DMS53 (cell line): ENCODE measurements at places on chromosomes 2 and 18.

DNA sequence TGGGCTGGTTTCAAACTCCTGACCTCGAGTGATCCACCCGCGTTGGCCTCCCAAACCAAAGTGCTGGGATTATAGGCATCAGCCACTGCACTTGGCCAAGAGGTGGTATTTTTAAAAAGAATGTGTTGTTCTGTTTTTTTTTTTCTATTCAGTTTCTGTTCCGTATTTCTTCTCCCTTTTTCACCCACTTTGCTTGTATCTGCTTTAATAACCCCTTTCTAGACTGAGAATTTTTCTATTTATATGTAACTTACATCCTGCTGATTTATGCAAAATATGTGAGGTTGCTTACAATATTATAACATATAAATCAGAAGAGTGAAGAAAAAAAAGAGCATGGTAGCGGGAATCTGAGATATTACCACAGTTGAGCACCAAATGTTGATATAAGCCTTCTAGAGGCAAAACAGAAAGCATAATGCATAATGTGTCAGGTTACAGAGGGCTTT lies 17.2 kb upstream of the LYPD6B start:
- peak; percentile 15 for DNase-seq

DNA sequence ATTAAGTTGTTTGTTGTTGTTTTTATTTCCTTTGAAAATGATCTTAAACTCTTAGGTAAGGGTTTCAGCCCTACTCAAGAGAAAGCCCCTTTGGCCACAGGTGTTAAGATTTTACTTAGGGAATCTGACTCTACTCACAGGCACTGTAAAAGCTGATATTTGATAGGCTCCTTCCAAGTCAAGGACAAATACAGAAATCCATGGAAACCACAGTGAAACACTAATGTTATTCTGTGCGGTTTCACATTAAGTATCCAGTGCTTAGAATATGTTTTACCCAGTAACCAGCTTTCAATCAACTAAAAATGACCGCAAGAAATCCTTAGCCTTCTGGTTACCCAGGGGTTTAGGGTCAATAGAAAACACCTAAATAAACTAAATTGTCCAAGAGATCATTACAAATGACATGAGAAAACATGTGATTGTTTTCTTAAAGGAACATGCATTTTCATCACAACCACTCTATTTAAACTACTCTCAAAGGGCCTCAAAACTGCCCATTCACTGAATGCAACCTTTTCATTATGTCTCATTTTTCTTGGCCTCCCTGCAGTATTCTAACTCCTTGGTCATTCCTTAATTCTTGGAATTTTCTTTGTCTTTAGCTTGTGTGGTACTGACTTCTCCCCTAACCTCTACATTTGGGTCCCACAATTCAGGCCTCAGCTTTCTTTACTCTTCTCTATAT lies 56.0 kb downstream of the CDH2 start:
- no peak for DNase-seq

GRCh38 chr2:239990966-239991365 lies 34.2 kb downstream of the NDUFA10 start:
- DNase-seq = no peak

- DNase-seq = no peak
These were observed 1.5 kb upstream of the DGUOK start for GRCh38 chr2:73925033-73925704.

DNA sequence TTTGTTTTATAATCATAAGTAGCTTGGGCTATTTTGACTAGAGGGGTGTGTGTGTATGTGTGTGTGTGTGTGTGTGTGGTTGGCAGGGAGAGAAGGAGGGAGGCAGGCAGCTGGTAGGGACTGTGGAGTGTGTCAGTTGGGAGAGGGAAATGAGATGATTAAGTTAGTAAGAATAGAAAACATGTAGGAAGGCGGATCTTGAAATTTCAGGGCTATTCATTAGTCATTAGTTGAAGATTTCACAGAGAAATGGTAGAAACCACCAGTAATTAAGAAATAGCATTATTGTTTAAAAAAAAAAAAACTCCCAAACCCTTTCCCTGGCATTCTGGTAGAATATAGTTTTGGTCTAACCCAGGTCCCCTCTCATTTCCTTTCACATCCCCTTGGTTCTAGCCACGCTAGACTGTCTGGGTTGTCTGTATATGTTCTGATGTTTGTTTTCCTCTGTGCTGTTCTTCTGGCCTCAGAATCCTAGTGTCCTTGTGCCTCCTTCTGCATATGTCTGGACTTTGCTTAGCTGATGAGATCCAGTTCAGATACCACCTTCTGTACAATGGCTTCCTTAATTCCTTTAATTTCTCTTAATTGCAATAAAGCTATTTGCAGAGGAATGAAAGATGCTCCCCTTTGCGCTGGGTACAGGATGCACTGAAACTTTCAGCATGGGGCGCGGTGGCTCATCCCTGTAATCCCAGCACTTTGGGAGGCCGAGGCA lies 161.6 kb downstream of the NEDD4L start:
- DNase-seq = peak; percentile 67

DNA sequence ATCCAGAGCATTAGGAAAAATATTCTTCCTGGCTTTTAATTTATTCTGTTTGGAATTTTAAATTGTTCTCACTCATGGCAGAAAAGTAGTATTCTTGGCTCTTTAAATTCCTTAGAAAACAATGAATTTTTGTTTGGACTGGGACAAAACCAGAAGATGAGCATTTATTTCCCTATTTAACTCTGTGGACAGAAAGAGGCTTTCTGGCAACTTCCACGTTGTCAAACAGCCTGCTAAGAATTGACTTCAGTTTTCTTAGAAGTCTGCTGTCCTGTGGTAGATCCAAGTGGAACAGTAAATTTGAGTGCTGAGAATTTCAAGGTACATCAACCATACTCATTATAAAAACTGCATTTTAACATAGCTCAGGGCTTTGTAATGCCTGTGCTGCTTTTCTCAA lies 83.8 kb downstream of the MGAT5 start:
- no peak for DNase-seq

- no peak for DNase-seq
These were observed 8.2 kb downstream of the WDFY1 start for GRCh38 chr2:223936862-223937326.

- DNase-seq = no peak
These were observed 43.7 kb upstream of the HS6ST1 start for GRCh38 chr2:128362176-128362888.

- DNase-seq = no peak
These were observed 19.3 kb downstream of the CXCR2 start for GRCh38 chr2:218145124-218145523.

DNA sequence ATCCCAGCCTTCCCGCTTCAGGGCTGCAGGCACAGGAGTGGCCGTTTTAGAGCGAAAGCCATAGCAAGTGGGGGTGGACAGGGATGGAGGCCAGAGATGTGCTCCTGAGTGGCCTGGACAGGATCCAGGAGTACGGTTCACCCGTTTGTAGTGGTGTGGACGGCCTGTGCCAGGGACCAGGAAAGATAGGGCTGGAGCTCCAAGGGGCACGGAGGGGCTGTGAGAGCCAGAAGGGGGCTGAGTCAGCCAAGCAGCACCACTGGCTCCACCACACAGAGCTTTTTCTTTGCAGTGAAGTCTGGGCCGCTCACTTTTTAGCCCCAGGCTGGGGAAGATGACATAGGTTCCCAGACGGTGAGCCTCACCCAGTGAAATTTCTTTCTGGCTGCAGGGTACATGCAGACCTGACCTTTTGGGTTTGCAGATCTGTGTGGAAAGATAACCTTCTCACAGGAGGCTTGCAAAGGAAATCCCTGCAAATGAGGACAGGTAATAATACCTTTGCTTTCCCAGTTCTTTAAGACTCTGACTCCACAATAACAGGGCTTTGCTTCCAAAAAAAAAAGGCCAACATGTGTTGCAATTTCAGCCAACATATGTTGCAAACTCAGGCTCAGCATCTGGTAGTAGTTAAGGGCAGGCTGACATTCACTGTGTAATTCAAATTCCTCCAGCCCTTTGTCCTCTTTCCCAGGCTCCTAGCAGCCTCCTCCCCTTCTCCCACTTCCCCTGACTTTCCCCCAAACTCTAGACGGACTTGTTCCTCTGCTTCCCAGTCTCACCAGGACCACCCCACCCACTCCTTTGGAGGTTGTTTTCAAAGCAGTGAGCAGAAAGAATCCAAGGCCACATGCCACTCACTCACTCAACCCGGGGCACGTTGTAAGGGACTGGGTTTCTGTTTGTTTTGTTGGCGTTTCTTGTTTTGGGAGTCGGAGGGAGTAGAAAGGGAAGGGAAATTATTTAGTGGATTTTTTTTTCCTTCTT lies 20.3 kb upstream of the LAPTM4A start:
- no peak for DNase-seq

DNA sequence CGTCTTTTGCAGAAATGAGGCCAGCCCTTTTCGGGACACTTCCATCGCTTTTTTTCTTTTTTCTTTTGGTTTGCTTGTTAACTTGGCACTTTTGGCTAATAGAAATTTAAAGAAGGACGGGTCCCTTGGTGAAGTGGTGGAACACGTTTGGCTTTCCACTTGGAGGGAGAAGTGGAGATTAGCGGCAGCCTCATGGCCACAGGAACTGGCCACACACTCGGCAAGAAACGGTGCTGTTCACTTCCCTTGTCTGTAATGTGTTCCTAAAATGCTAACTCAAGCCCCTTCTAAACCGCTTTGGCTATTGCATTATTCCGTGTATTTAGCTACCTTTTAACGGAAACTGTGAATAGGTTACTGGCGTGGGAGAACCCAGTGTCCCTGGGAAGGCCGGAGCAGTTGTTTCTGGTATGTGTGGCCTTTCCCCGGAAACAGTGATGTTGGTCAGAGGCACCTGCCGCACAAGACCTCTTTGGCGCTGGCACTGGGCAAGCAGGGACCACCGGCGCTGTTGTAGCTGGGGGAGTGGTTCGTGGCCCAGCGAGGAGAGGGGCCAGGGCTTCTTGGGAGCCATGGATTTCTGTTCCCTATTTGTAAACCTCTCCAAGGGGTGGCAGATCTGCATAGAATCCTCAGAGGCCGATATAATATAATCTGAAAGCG lies 981 bp downstream of the RAMP1 start:
- DNase-seq = peak; percentile 83

DNA sequence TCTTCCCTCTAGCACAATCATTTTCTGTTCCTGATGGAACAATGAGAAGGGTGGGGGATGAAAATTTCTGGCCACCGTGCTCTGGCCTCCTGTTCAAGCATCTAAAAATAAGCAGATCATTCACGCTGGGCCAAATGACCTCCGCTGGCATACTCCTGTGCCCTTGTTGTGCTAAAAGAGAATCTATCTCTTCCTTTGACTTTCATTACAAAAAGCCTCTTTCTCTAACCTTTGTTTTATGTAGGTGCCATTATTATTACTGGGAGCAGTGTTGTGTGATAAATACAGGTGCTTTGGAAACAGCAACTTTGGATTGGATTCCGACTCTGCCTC lies 44.6 kb upstream of the B3GNT2 start:
- DNase-seq = no peak

GRCh38 chr2:172734711-172735581 lies 699 bp upstream of the RAPGEF4 start:
- peak; percentile 63 for DNase-seq

DNA sequence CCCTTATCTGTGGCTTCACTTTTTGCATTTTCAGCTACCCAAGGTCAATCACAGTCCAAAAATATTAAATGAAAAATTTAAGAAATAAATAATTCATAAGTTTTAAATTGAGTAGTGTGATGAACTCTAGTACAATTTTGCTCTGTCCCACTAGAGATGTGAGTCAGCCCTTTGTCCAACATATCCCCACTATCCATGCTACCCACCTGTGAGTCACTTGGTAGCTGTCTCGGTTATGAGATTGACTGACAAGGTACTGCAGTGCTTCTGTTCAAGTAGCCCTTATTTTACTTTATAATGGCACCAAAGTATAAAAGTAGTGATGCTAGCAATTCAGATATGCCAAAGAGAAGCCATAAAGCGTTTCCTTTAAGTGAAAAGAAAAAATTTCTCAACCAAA lies 28.8 kb downstream of the ADCY3 start:
- DNase-seq = peak; percentile 11

DNA sequence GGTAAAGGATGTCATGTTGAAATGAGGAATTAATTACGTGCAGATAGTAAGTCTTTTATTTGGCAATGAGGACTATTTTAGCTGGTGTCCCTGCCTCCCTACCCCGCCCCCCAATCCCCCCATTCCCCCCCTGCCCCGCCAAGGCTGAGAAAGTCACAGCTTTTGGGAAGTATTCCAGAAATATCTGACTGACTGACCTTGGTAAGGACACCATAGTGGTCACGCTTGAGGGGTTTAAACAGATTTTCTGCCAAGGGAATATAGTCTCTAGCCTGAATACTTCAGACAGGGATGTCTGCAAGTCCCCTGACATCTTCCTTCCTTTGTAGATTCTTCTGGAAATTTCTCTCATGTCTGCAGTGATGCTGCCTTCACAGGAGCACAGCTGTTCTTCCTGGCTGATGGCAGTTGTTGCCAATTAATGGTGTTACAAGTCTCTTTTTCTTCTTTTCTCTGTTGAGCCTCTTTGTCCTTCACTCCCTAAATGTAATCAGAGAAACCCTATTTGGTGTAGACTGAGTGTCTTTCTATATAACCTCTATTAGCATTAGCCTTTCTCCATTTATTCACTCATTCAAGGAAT lies 53.7 kb upstream of the MGAT5 start:
- no peak for DNase-seq

- DNase-seq = peak; percentile 77
These were observed 37.8 kb downstream of the SCN9A start for GRCh38 chr2:166337932-166338331.

DNA sequence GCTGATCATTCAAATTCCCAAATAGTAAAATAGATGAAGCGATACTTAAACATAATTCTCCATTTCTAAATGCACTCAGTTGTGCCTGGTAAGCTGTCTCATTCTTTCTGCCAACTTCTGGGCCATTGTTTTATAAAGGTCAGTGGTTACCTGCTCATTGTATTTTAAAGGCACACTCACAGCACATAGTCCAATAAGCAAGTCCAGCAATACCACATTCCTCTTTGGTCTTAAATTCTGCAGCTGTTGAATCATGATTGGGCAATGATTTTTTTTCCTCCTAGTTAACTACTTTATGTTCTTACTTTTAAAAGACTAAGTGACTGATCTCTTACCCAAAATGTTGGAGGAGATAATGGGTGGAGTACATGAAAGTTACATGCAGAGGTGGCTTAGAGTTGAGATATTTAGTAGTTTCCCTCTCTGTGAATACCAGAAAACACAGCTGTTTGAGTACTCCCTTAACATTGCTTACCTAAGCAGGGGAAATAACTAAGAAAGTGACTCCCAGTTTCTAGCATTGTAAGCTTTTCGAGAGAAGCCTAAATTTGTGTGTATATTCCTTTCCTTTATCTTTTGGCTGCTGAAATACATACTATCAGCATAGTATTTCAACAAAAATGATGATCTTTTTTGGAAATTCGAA lies 220.7 kb downstream of the CAMKMT start:
- no peak for DNase-seq

DNA sequence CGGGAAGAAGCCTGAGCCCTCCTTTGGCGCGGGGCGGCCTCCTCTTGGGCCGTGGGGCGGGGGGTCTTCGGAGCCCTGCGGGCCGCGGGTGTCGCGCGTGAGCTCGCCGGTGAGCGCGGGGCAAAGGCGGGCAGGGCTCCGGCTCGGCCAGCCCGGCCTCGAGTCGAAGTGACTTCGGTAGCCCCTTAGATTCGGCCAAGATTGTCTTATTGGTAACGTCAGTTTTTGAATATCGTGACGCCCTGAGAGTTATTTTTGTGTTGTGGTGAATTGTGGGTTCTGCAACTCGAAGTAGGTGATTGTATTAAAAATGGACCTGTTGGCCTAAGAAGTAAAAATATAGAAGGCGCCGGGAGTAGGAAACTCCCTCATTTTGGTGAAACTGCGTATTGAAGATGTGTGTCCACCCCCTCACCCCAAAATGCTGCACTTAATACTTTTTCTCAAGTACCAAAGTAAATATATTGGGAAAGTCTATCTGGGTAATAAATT lies 669 bp downstream of the MARCHF7 start:
- DNase-seq = no peak

- DNase-seq = peak; percentile 13
These were observed 109.9 kb upstream of the CAB39 start for GRCh38 chr2:230602562-230603230.
